ENCODE measurements at places on chromosomes 2 and 18. TPM values are rescaled to one million over a fixed set of nuclear protein-coding genes. Genes with fewer than 3 reads are reported as not detected.

Gene PPP1CB
- 98.6 TPM for polyA plus RNA-seq

Gene KCNIP3
- polyA plus RNA-seq = not detected

DNA sequence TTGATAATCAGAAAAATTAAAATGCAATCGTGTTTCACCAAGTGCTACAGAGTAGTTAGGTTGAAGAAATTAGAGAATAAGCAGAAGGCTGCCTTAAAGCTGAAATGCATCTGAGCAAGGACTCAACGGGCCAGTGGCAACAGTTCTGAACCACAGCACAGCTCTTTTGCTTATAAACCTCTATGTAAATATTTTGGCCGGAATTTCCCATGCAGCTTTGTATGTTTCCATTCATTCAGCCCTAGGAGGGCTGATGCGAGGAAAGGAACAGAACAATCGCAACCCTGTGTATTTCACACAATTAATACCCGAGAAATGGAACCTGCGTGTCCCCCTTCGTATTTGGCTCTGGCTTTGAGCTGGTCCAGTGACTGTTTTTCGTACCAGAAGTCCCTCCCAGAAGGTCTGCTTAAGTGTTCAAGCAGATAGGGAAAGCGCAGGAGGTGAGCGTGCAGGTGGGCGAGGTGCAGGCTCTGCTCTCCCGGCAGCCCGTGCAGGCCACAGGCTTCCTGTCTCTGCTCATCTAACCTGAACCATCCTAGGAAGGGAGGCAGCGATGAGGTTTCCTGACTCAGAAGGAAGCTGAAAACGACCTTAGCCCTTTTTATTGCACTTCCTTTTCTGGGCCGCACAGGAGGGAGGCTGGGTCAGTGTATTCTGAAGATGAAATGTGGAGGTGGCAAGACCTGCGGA is 67.3 kb downstream of the ASB1 start:
- no peak overlapping the region for H3K27ac ChIP-seq
- H3K4me3 ChIP-seq = peak overlapping the region; percentile 20
- peaks cover 27% of the 10 kb centered on the region for H3K4me1 ChIP-seq
- H3K27me3 ChIP-seq = no peaks in the 10 kb centered on the region
- H3K36me3 ChIP-seq = no peaks in the 10 kb centered on the region

DNA sequence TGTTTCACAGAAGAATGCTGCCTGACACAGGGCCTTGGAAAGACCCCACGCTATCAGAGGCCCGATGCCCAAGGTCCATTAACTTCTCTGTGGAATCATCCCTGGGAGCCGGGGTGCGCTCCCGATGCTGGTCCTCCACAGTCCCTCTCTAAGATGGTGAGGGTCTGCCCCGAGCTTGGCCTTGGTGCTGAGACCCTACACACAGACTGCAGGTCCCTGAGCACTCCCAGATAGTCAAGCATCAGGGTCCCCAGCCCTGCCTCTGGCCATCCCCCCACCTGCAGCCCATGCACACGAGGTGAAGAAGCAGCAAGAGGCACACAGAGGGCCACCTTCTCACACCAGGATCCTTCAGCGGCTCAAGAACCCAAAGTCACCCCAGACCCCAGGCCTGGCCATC is 263.3 kb downstream of the MYCN start:
- H3K4me3 ChIP-seq = no peak overlapping the region
- no peak overlapping the region for H3K27ac ChIP-seq
- DNase-seq = no peak
- no peaks in the 10 kb centered on the region for H3K36me3 ChIP-seq
- H3K4me1 ChIP-seq = no peaks in the 10 kb centered on the region
- H3K27me3 ChIP-seq = no peaks in the 10 kb centered on the region

DNA sequence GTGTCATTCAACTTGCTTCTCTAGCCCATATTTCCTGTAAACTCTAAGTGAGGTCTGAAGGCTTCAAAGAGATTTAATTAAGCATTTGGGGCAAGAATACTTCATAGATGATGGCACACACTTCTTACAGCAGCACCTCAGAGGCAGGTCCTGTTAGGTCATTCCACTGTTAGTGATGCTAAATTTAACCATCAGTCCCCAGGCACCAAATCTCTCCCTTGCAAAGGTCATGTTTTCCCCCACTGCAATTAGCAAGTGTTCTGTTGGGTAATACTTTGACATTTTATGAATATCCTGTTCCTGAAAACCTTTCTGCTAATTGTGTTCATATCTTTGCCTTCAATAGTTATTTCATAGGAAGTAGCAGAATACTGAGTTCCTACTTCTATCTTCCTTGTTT is 117.0 kb downstream of the STK39 start:
- no peak for DNase-seq
- H3K4me1 ChIP-seq = no peaks in the 10 kb centered on the region
- H3K27me3 ChIP-seq = no peaks in the 10 kb centered on the region
- peaks cover 15% of the 10 kb centered on the region for H3K36me3 ChIP-seq
- no peak overlapping the region for H3K4me3 ChIP-seq
- H3K27ac ChIP-seq = no peak overlapping the region

GRCh38 chr2:127161176-127162136 is 54.5 kb upstream of the BIN1 start:
- H3K27ac ChIP-seq = no peak overlapping the region
- H3K4me1 ChIP-seq = no peaks in the 10 kb centered on the region
- no peaks in the 10 kb centered on the region for H3K27me3 ChIP-seq
- DNase-seq = no peak

- H3K4me1 ChIP-seq = no peaks in the 10 kb centered on the region
- H3K27ac ChIP-seq = no peak overlapping the region
- H3K36me3 ChIP-seq = no peaks in the 10 kb centered on the region
- DNase-seq = no peak
Observed at GRCh38 chr2:106804161-106804560, 81.8 kb downstream of the ST6GAL2 start.

DNA sequence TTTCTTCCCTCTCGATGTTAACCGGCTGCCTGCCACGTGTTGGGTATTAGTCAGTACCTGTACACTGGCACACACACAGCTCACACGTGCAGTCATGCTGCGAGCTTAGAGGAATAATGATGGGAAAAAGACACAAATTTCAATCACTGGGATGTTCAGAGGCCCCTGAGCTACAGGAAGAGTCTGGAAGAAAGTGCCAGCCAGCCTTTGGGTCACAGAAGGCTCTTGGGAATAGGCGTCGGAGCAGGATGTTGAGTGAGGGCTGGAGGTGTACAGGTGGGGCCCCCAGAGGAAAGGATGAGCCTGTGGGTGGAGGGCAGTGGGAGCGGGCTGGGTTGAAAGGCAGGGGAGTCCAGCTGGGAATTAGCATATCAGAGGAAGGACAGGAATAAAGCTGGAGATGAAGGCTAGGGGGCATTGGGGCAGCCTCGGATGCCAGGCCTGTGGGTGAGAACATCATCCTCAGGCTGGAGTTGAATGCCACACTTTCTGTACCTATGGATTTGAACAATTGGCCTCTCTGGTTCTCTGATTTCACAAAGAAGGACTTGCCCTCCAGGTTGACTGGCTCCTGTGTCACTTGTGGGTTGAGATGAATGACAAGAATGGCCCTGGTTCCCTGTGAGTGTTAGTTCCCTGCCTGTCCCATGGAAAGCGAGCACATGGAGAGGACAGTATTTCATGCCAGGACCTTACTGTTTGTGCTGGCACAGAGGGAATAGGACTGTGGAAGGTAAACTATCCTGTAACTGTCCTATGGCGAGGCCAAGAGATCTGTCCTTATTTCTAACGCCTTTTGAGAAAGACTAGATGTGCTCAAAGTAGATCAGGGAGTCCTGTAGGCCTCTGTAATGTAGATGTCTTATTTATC is 40.6 kb downstream of the GREB1 start:
- no peak for DNase-seq
- H3K27ac ChIP-seq = no peak overlapping the region
- no peak overlapping the region for H3K4me3 ChIP-seq
- H3K4me1 ChIP-seq = no peaks in the 10 kb centered on the region
- H3K36me3 ChIP-seq = no peaks in the 10 kb centered on the region

DNA sequence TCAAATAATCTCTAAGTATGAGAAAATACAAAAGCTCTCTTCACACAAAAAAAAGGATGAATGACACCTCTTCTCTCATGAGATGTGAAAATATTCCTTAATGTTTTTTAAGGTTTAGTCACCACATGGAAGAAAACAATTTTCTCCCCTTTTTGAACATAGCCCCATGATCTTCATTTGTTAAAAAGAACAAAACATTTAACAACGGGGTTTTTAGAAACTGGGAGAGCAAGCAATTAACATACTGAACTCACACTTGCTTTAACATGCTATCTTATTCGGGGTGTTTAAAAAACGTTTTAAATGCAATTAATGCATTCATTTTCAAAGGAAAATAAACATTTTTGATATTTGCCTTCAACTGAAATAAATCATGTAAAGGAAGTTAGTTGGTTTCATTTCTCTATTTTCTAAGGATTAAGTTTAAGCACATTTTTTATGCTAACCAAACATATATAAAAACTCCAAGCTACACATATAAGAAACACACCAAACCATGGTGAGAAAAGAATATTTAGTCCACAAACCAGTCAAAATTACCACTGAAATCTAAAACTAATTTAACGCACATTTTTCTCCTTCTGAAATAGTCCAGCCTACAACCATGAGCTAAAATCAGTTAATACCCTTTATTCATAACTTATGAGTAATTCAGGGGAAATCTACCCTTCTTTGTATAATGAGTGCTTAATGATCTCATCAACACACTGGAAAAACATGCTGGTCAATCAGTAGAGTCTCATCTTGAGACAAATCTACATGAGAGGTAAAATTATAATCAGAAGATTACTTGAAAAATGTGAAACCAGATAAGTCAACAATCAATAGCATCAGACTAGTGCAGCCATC is 8.2 kb downstream of the FBXO11 start:
- no peaks in the 10 kb centered on the region for H3K36me3 ChIP-seq
- no peak for DNase-seq
- H3K4me1 ChIP-seq = peaks cover 84% of the 10 kb centered on the region
- H3K27ac ChIP-seq = no peak overlapping the region
- H3K4me3 ChIP-seq = no peak overlapping the region
